Fibroblast of upper back skin (primary cell): ENCODE measurements at places on chromosomes 2 and 18.

DNA sequence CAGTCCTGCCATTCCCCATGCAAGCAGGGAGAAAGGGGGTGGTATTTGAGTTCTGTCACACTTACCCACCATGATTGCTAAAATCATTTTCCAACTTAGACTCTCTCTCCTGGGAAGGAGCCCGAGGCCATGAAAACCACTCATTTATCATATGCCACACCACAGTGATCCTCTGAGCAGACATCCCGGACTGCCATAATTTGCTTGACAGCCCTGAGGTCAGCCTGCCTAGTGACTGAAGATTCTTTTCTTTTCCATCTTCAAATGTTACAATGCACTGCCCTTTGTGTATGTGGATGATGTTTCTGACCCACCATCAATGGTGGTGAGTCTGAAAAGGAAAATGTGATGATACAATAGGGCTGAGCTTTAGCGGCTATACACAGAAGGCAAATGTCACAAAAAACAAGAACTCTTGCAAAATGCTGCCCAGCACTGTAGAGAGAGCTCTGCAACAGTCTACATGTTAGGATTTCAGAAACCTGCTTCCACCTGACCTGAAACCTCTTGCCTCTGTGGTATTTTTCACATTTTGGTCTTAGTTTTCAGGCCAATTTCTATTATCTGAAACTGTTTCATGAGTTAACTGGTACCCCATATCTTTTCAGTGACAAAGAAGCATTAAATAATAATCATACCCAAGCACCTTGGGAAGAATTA lies 272.8 kb downstream of the ZNF385B start:
- DNase-seq, result no peak

GRCh38 chr2:178397002-178397605 lies 53.9 kb downstream of the PRKRA start:
- DNase-seq, result peak; percentile 49

GRCh38 chr18:34543356-34543755 lies 166.7 kb upstream of the DTNA start:
- DNase-seq, result no peak

- DNase-seq, result no peak
Observed at GRCh38 chr2:18372641-18373040, 187.8 kb downstream of the RDH14 start.

DNA sequence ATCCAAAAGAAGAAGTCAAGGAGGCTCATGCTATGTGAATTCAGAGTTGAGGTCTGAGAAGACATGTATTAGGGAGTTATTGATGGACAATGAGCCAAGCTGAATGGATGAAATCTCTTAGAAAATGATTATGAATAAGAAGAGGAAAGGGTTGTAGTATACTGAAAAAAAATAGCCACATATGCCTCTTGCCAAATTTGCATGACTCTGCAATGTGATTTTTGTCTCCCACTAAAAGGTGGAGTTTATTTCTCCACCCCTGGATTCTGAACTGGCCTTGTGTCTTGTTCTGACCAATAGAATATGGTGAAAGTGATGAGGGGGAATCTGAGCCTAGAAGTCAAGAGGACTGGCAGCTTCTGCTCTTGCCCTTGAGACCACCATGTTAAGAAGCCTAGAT lies 8.6 kb upstream of the ERICH2 start:
- DNase-seq, result no peak

GRCh38 chr2:25112113-25112512 lies 56.3 kb downstream of the POMC start:
- no peak for DNase-seq

DNA sequence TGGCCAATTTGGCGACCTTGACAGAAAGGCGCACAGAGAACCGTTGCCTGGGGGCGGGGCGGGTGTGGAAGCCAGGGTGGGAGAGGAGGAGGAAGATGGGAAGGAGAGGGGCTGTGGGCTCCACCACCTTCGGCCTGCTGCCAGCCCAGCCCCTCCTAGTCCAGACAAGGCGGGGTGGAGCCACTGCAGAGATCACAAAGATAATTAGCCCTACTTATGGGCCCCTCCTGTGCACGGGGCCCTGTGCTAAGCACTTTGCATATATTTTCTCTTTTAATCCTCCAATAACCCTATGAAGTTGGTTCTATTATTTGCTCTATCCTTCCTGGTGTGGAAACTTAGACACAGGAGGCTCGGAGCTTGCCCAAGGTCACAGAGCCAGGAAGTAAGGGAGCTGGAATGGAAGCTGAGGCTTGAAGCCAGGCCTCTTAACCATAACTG lies 13.7 kb upstream of the ECEL1 start:
- no peak for DNase-seq

DNA sequence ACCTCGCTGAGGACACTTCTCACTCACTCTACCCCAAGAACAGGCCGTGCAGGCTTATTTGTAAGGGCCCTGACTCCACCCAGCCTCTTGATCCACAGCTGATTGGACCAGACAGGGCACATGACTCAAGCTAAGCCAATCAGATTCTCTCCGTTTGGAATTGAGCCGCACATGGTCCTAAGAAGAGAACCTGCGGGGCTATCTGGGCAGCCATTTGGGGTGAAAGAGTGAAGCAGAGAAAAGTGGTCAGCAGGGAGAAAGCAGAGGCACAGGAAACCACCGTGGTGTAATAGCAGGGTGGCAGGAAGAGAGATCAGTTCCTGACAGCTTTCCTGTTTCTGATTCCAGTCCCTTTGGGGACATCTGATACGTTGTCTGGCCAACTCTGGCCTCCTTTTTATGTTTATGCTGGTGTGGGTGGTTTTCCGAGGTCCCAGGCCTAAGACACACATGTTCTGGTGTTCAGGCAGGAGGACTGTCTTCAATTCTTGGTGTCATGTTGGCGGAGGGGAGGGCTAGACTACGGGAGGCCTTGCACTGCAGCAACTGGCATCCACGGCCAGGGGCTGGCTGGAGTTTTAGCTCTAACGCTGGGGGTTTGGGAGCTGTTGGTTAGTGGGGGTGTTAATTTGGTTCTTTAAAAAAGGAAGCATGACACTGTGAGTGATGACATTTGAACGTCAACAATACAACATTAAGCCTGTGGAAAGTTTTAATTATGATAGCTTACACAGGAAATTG lies 26.1 kb upstream of the SPTBN1 start:
- no peak for DNase-seq

GRCh38 chr2:144711084-144711483 lies 191.2 kb upstream of the ZEB2 start:
- DNase-seq, result no peak

DNA sequence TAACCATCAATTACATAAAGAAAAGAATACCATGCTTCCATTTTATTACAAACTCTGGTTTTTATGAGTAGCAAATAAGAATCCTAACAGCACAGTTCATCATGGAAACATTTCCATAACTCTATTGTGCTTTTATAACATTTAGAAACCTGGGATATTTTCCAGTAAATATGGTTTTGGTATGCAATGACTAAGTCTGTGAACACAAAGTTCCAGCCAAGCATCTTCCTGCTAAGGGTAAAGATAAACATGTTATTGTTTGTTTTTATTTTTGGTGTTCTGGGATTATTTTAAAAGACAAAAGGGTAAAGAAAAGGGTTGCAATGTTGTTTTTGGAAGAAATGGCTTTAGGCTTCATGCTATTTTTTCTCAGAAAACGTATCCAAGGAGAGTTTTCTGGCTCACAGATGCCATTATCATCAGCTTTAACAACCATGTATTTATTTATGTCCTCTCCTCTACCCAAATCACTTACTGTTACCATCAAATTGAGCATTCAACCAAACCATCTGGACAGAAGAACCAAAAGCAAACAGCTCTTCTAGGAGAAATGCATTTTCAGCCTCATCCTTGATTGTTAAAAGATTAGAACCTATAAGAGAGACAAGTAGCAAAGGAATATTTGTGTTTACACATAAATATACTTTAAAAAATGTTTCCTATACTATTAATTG lies 116.0 kb downstream of the PLA2R1 start:
- DNase-seq, result peak; percentile 45

DNA sequence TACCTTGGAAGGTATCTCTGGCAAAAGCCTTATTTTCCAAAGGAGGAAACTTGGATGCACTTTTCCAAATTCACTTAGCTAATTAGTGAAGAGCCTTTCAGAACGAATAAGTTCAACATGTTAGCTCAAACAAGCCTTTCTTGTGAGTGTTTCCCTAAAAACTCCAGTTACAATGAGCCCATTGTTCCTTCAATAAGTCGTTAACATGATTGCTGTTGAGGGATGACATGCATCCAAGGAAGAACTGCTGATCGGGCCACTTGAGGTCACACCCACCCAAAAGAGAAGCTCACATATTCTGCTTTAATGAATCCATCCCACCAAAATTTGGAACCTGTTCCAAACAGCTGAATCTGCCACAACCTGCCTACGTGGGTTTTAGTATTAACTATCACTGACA lies 48.1 kb upstream of the SLC35G4 start:
- no peak for DNase-seq

- DNase-seq, result no peak
Observed at GRCh38 chr2:175004730-175004979, 526 bp downstream of the CHN1 start.

- no peak for DNase-seq
Observed at GRCh38 chr2:140747665-140748064, 1383.2 kb downstream of the LRP1B start.

DNA sequence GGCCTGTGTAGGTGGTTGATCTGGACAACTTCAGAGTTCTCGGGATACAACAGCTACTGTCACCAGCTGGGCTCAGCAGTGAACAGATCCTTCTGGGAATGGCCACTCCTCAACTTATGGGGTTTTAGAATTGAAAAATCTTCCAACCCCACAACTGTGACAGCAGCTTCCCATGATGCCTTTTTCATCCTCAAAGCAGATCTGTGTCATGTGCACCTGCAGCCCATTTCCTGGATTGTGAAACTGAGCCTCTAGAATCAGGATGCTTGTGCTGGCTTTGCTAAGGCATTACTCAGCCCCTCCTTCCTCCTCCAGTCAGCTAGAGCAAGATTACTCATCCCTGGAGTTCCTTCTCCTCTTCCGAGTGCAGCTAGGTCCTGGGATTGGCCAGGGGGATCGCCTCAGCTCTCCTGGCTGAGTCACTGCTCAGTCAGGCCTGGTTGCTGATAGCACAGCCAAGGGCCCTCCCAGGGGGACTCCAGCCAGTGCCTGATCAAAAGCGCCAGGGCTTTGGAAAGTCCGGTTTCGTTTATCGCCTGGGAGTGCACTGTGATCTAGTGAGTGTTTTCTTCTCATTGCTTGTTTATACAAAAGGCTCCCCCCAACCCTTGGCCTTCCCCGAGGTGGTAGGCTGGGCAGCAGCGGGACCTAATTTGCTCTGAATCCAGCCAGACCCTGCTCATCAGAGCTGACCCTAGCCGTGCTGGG lies 2.4 kb upstream of the LPIN1 start:
- DNase-seq, result peak; percentile 100

- peak; percentile 66 for DNase-seq
Observed at GRCh38 chr2:225270861-225271260, 128.6 kb upstream of the NYAP2 start.

DNA sequence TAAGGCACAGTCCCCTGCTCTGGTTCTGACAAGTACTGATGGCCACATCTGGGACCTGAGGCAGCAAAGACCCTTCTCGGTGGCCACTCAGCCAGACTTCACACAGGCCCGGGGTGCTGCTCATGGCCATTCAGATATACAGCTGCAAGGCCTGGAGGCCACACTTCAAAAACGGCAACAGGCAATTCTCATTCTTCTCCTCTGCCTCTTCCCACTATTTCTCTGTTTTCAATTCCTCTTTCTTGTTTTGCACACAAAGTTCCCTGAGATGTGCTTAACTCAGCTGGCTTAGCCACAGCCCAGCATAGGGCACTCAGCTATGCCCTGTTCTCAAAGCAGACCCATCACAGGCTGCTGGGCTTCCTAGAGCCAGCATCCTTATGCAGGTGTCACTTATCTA lies 29.9 kb downstream of the PTPN18 start:
- DNase-seq, result no peak

DNA sequence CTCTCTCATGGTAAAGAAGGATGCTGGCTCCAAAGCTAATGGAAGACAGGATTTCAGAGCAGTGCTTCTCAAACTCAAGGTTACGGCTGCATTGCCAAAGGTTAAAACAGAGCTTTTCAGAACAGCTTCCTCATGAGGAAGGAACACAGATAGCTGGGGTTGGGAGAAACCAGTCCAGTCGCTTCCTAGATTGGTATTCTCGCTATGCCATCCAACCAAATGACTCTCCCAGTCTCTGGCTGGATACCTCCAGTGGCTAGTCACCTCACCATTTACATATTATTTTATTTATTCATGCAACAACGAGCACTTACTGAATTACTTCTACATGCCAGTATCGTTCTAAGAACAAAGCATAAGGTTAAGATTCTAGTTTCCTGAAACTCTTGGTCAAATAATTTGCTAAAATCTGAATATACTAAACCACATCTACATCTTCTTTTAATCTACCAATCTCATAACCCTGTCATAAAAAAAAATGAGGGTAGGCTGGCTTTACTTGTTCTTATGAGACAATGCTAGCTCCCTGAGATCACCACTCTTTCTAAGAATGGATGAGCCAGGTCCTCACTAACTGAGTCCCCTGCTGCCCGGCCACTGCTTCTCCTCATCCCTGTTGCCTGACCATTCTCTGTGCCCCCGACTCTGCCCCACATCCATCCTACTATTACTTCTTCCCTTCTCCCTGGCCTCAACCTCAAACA lies 20.4 kb downstream of the KDSR start:
- no peak for DNase-seq

DNA sequence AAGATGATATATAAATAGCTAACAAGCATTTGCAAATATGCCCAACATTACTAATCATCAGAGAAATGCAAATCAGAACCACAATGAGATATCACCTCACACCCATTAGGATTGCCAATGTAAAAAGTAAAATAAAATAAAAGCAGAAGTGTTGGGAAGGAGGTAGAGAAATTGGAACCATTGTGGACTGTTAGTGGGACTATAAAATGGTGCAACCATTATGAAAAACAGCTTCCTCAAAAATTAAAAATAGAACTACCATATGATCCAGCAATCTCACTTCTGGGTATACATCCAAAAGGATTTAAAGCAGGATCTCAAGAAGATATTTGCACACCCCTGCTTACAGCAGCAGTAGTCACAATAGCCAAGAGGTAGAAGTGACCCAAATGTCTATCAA lies 99.8 kb upstream of the DAPL1 start:
- DNase-seq, result no peak

- no peak for DNase-seq
Observed at GRCh38 chr2:119008108-119008507, 66.1 kb downstream of the MARCO start.

DNA sequence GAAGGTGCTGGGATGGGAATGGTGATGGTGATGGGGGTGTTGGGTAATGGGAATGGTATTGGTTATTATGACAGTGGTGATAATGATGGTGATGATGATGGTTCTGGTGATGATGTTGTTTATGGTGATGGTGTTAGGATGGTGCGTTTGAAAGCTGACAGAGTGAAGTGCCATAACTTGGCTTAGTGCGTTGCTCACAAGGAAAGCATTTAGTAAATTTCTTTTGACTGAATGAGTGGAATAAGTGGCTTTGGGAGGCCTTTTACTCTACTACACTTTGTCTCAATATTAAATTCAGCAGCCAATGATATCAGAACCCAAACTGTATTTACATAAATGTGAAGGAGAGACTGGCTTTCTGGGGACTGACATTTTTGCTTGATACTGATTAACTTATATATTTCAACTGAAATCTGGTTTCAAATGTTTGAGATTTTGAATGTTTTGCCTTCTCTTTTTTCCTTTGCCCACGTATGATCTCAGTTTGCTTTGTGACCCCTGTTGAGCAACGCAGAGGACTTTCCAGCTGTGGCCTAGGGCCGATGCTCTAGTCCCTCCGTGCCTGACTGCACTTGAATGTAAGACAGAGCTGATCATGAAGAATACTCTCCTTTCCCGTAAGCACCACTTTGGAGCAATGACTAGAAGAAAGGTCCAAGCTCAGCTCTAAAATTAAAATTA lies 128.5 kb upstream of the SH3BP4 start:
- DNase-seq, result no peak

GRCh38 chr2:53505826-53506225 lies 261.8 kb upstream of the CHAC2 start:
- peak; percentile 22 for DNase-seq
